Omental fat pad (tissue), 4 donors: ENCODE measurements at places on chromosomes 1 and 21.

- DNase-seq, result no peak
These were observed 496.4 kb downstream of the SETD4 start for GRCh38 chr21:35563885-35564451.

DNA sequence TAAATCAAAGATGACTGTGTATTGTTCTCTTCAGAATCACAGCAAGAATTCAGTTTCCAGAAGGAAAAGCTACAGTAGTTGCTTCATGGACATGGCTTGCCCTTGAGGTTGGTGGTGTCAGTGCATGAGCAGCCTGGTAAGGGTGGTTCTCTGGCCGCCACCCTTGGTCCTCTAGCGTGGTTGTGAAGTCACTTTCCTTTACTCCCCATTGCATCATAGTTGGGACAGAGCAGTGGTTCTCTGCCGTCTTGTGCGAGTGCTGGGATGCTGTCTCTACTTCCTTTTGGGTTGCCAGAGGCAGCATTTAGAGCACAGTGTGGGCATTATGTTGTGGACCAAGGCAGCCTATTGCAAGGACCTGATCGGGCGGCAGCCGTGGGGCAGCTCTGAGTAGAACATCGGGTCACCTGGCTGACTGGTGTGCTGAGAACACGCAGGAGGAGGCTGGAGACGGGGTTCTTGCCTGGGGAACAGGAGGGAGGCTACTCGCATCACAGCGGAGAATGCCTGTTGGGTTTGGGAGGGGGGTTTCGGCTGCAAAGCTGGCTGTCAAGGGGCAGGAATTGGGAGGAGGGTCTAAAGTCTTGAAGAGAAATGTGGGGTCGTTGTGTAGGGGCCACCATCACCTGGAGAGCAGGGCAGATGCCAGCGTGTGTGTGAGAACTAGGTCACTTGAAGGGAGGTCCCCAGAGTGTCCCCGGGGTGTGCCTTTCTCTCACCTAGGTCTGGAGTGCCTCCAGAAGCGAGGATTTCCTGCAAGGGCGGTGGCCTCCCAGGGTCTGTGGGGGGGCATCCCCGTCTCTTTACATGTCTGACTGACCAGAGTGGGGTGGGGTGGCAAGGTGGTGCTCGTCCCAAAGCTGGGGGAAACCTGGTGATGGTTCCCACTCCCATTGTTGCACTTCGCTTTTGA is 6.3 kb downstream of the ARF1 start:
- DNase-seq, result no peak

DNA sequence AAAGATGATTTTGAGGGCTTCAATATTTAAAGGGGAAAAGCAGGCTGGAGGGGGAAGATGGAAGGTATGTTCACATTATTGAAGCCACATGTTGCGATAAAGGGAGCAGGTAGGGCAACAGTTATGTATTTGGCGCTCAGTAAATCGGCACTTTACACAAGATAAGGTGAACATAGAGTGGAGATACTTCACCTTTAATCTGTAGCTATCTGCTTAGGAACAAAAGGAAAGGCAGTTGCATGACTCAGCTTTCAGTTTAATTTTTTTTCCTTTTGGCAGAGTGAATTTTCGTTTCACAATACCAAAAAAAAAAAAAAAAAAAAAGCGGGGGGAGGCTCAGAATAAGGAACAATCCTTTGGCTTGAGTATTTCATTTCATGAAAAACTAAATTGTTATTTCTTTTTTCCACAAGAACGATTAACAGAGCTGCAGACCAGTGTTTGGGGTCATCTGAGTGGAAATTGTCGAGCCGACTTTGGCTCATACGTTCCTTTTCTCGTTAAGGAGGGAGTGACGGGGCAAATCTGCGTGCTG is 1.1 kb upstream of the COQ8A start:
- DNase-seq, result no peak

GRCh38 chr1:226402739-226403165 is 5.1 kb downstream of the PARP1 start:
- no peak for DNase-seq

GRCh38 chr1:25217598-25218232 is 14.6 kb downstream of the SYF2 start:
- DNase-seq, result no peak

GRCh38 chr1:15186073-15186845 is 32.7 kb downstream of the TMEM51 start:
- DNase-seq, result no peak

DNA sequence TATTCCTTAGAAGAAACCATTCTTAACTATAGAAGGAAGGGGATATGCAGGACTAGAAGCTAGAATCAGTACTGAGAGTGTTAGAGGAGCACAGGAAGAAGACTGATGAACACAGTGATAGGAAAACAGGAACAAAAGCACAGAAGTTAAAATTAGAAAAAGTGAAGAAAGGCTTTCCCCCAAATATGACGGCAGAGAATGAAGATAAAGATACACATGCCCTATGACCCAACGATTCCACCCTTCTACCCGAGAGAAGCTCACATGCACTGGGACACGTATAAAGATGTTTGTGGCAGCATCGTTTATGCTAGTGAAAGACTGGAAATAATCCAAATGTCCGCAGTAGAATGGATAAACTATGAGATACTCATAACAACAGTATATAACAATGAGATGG is 74.2 kb downstream of the DTL start:
- DNase-seq, result no peak

DNA sequence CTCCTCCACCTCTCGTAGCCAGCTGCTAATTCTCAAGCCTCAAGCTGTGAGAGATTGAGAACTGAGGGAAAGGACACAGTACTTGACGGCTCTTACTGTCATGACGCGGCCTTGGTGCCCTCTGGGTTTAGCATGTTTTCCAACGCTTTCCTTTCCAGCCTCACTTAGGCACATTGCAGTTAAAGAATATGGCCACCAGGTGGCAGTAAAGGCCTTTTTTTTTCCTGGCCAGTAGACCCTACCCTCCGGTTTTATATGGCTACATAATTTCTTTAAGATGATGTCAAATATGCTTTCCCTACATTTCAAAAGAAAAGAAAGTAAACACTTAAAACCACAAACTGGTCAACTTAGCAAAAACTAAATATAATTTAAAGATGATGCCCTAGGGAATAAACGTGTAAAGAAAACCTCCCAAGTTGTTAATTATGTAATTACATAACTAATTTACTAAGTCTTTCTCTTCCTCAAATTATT is 56.8 kb upstream of the PRDX6 start:
- DNase-seq, result no peak
